ENCODE measurements at places on chromosomes 6 and 20.

- no peak for DNase-seq
Observed at GRCh38 chr6:106872049-106872448, 102.5 kb downstream of the CD24 start.

DNA sequence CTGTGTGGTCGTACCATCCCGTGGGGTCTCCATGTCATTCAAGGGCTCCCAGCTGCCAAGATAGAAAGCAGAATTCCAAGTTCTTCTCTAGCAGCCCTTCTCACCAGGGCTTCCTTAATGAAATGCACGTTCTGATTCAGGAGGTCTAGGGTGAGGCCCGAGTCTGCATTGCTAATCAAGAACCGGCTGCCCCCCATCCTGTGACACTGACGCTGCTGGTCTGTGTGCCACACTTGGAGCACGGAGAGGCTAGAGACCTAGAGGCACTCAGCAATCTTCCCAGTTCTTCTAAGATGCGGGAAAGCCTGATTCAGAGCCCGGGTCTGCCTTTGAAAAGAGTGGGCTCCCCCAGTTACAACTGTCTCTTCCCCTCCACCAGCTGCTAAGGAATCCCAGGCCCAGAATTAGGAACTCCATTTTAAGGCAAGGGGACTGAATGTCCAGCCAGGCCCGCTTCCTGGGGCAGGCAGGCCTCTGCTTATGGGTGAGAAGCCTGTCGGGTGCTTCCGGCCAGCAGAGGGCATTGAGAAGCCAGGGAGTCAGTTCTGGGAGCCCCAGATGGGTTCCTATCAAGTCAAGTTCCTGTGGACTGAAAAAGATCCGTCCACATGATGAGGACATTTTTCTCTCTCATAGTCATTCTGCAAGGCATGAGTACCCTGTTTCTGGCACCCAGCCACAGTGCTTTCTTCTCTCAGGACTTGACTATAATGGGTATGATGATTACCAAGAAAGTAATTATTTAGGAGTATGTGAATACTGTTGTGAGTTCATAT, 69.8 kb upstream of the RIN2 start:
- DNase-seq, result no peak

DNA sequence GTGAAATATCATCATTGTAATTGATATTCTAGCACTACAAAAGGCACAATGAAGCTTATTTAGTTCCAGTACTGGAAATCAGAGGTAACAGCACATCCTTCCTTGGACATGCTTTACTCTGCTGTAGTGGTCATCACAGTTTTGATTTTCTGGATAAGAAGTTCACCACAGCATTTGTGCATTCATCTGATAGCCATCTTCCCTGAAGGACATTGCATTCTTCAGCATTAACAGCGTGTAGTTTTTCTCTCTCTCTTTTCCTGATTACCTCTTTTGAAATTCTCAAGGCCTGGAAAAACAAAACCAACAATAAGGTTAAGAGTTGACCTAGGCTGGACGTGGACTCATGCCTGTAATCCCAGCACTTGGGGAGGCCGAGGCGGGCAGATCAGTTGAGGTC, 19.6 kb downstream of the ECI2 start:
- DNase-seq, result no peak

GRCh38 chr6:13298446-13298845, 29.9 kb downstream of the TBC1D7 start:
- no peak for DNase-seq

DNA sequence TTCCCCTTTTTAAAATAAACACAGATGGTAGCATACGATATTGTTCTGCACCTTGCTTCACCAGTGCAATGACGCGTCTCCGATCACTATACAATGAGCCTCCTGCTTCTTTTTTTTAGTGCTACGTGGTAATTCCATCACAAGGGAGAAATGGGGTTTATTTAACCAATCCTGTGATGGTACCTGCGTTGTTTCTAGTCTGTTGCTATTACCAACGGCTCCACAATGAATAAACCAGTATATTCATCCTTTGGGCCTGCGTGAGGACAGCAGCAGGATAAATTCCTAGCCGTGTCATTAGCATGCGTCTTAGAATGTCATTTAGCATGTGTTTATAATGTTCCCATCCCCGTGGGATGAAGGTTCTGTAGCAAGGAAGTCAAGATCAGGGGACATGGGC, 42.9 kb downstream of the GNAS-AS1 start:
- no peak for DNase-seq

GRCh38 chr20:16968099-16968498, 219.9 kb downstream of the OTOR start:
- no peak for DNase-seq

GRCh38 chr20:4471221-4471620, 250.5 kb upstream of the PRND start:
- DNase-seq, result no peak

DNA sequence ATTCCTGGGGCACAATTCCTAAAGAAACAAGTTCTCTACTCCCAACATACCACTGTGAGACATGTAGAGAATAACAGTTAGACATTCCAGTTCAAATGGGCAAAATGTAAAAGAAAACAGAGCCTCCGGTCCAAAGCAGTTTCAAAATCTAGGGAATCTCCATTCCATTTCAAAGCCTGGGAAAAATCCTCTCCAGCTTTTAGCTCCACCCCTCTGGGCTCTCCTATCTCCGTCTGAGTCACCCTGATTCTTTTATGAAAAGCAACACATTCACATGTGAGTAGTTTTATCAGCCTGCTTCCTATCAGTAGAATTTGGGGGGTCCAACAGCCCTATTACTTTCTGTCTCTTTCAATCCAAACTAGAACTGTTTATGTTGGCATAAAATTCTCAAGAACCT, 3.7 kb downstream of the CSNK2A1 start:
- no peak for DNase-seq

DNA sequence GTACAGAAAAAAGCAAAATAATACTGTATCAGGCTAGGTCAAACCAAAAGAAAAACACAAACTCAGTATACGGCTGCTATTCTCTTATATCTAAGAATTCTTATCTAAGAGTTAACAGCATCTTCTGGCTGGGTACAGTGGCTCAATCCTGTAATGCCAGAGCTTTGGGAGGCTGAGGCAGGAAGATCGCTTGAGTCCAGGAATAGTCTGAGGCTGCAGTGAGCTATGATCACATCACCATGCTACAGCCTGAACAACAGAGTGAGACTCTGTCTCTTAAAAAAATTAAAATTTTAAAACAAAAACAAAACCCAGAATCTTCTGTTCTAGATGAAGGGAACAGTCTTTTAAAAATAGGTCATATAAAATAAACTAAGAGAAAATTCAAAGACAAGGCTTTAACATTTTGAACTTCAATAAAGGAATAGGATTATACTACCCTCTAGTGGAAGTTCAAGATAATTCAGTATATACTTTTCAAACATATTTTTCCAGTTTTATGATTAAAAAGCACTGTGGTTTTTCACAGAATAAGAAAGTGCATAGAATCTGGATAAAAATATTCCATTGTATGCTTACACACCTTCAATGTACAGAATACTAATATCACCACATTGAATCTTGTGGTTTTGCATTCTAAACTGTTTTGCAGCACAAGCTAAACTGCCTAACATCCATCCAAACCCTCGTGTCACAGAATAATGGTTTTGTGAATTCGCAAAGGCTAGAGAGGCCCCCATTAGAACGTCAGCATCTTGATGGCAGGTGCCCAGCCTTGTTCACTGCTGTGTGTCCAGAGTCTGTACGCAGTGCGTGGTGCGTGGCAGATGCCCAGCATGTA, 39.3 kb downstream of the DTNBP1 start:
- no peak for DNase-seq

DNA sequence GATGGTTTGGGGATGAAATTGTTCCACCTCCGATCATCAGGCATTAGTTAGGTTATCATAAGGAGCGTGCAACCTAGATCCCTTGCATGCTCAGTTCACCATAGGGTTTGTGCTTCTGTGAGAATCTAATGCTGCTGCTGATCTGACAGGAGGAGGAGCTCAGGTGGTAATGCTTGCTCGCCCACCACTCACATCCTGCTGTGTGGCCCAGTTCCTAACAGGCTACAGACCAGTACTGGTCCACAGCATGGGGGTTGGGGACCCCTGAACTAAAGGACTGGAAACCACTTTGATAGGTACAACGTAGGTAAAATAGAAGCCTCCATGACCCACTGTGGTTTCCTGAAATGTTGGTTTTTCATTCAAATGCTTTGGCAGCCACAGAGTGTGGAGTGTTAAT, 109.3 kb upstream of the PROKR2 start:
- DNase-seq, result no peak

- DNase-seq, result no peak
Observed at GRCh38 chr6:161135695-161136591, 137.9 kb downstream of the AGPAT4 start.

DNA sequence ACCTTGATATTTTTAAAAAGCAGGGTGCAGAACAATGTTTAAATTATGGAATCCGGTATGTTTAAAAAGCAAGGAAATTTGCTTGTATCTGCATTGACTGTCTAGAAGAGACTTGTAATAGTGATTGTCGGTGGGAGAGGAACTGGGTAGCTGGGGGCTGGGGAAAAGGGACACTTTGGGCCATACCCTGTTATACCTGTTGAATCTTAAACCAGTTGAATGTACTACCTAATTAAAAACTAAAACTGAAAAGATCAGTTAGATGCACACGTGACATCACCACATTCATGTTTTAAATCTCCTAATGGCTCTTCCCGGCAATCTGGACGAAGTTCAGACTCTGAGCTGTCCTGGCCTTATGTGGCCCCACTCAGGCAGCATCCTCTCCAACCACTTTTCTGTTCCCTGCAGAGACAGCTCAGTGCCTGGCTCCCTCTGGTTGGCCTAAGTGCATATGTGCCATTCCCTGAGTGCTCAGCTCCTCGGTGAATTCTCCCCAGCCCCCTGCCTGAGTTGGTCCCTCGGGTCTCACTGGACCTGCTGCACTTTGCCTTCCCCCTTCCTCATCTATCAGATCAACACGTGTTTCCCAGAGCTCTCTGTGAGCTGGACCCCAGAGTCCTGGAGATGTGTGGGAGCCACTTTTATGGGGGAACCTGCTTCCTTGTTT, 36.3 kb downstream of the SLC52A3 start:
- no peak for DNase-seq

- DNase-seq, result no peak
Observed at GRCh38 chr20:50310673-50311051, 120.0 kb downstream of the CEBPB start.

DNA sequence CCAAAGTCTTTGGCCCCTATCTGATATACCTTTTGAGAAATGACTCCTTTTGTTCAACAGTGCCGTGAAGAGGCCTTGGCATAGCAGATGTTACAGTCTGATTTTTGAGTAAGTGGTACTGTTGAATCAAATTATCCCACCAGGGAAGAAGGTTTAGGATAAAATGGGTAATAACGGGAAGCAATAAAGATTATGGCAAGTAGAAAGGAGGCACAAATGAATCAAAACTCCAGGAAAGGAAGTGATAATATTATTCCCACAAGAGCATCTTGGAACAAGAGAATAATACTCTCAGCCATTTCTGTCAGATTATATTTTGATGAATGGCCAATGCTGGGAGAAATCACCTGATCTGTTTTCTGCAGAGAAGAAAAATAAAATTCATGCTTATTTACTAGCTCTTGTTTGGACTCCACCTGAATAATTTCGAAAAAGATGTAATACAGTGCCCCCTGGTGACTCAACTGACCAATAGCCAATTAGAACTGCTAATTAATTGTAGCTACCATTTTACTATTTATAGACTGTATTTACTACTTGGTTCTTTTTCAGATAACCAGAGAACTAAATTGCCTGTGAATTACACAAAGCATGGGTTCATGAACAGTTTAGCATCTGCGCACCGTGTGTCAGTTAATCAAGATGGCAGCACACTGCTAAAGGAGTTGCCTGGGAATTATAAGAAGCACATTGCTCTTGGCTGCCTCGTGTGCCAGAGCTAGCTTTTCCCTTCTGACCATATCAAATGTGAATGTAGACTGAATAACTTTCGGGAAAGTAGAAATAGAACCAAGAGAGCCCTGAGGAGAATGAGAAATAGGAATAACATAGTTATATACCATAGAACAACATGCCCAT, 78.5 kb upstream of the TRDN start:
- peak; percentile 2 for DNase-seq
